ENCODE measurements at places on chromosomes 11 and 22.

- DNase-seq: no peak
Measured at GRCh38 chr11:65661599-65662246, 993 bp downstream of the RELA start.

GRCh38 chr11:57191311-57192219 is 9.8 kb downstream of the LRRC55 start:
- DNase-seq: no peak

GRCh38 chr11:76455931-76456330 is 11.1 kb downstream of the EMSY start:
- DNase-seq: no peak

- DNase-seq: no peak
Measured at GRCh38 chr11:95135155-95135554, 45.5 kb downstream of the ENDOD1 start.

GRCh38 chr11:130772266-130773227 is 143.7 kb downstream of the SNX19 start:
- DNase-seq: no peak

DNA sequence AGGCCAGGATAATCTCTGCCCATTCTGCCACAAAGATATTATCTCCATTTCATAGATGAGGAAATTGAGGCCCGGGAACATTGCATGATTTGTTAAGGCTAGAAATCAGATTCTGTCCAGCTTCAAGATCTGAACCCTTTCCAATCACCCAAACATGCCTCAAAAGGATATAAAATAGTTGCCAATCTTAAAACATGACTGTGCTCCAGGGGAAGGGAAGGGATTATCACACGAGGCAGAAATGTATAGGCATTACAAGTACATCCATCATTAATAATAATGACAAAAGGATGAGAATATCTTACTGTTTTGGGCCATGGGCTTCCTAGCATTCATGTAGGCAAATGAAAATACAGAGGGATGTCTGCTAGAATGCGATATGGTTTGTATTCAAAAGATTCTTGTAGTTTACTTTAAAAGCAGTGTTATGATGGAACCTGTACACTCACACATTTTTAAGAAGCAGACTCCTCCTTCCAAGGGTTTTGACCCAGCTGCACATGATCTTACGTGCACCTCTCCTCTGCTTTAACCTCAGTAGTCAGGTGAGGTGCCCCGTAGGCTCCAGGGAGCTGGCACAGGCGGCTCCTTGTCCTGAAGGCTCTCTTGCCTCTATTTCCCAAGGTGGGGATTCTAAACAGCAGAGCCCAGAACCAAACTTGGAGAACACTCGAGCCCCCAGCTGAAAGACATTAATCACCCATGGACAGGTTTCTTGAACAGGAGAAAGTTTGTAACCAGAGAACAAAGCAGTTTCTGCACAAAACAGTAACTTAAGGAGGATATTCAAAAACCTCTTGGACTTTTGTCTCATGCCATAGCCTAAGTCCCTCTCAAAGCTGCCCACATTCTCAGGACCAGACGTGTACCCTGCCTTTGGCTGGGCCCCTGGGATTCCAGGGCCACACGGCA is 36.0 kb downstream of the PARVA start:
- no peak for DNase-seq

DNA sequence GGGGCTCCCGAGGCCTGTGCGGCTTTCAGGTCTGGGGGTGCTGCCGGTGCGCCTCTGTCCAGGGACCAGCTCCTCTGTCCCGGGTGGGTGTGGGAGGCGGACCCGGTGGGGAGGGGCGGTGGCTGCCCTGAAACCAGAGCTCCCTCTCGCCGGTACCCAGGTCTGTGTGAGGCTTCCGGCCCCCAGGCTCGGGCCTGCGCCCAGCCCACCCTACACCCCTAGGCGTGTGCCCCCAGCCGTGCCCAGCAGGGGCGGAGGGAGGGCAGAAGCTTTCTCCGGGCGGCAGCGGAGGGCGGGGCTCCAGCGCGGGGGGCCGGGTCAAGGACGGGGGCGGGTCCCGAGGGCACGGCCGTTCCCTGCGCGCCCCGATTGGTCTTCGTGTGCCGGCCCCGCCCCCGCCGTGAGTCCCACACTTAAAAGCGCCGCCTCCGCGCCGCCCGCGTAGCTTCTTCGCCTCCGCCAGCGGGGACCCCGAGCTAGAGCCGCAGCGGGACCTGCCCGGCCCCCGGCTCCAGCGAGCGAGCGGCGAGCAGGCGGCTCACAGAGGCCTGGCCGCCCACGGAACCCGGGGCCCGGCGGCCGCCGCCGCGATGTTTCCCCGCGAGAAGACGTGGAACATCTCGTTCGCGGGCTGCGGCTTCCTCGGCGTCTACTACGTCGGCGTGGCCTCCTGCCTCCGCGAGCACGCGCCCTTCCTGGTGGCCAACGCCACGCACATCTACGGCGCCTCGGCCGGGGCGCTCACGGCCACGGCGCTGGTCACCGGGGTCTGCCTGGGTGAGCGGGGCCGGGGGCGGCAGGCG is 616 bp downstream of the PNPLA2 start:
- peak; percentile 84 for DNase-seq

- no peak for DNase-seq
Measured at GRCh38 chr11:123330948-123331347, 99.1 kb upstream of the GRAMD1B start.

- DNase-seq: no peak
Measured at GRCh38 chr22:45799291-45799690, 127.7 kb downstream of the ATXN10 start.

GRCh38 chr22:19394274-19395050 is 37.1 kb downstream of the HIRA start:
- DNase-seq: no peak

- peak; percentile 54 for DNase-seq
Measured at GRCh38 chr11:57368106-57368844, 12.7 kb downstream of the PRG3 start.

- peak; percentile 47 for DNase-seq
Measured at GRCh38 chr11:35792148-35792845, 129.7 kb downstream of the TRIM44 start.

GRCh38 chr22:25919452-25919851 is 177.5 kb downstream of the MYO18B start:
- DNase-seq: peak; percentile 76

DNA sequence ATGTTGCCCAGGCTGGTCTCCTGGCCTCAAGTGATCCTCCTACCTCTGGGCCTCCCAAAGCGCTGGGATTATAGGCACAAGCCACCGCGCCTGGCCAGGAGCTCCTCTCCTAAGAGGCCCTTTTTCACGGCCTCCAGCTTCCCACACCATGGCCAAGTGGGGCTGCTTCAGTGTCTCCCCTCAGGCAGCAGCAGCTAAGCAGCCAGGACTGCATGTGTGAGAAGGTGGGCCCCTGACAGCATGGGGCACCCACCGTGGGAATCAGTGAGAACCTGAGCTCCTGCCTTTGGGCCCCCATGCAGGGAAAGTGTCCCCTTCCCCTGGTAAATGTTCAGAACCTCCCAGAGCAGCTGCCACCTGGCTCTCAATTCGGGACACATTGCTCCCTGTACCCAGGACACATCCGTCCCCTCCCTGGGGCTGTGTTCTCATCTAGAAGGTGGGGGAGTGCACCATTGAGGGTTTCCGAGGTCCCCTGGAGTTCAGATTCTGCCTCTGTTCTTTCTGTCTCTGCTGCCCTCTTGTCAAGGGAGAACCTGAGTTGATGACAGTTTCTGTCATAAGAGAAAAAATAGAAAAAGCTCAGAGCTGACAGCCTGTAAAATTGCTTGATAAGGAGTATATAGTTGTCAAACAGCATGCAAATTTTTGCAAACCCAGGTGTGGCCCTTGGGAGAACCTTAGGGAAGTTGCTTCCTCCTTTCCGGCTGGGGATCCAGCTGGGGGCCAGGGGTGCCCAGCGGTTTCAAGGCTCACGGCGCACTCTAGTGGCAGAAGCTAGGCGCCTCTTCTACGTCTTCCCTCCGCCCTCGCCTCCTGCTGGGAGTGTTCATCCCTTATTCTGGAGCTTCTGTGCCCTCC is 29.7 kb downstream of the FAM83F start:
- DNase-seq: peak; percentile 57

GRCh38 chr22:26580240-26580962 is 9.5 kb downstream of the TPST2 start:
- no peak for DNase-seq

- DNase-seq: no peak
Measured at GRCh38 chr11:2527621-2528291, 82.9 kb downstream of the KCNQ1 start.

GRCh38 chr11:86152901-86153300 is 84.0 kb upstream of the PICALM start:
- no peak for DNase-seq

- DNase-seq: peak; percentile 68
Measured at GRCh38 chr11:46826310-46827044, 19.6 kb downstream of the CKAP5 start.

- no peak for DNase-seq
Measured at GRCh38 chr11:117230286-117230961, 1.4 kb downstream of the PCSK7 start.

DNA sequence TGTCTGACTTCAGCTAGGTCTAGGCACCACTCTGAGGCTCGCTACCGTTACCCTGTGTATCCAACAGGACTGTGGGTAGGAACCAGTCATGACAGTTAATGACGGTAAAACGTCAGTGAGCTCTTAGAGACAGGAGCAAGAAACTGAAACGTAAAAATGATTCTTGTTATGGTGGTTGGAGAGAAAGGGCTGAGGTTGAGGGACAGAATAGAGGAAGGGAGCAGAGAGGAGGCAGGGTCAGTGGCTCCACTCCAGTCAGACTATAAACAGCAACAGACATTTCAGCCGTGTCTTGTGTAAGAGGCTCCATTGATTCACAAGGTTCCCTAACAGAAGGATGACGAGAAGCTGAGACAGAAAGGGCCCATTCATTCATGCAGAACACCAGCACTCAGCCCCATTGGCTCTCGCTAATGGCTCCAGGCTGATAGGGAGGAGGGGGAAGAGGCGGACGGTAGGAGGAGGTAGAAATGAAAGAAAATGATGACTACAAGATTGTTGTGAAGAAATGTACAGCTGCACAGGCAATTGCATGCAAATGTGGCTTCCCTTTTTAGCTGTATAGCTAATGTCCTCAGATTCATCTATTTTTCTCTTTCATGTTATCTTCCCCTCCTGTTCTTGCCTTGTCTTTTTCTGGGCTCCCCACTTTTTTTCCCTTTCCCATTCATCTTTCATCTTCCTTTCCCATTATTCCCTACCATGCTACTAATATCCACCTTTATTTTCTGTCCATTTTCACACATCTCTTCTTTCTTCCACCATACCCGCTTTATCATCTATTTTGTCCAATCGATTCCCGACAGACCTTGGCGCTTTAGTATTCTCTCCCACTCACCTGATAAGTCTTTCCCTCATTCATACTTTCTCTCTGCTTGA is 34.3 kb downstream of the ETS1 start:
- DNase-seq: no peak

- no peak for DNase-seq
Measured at GRCh38 chr22:48823941-48824340, 1003.7 kb downstream of the BRD1 start.

DNA sequence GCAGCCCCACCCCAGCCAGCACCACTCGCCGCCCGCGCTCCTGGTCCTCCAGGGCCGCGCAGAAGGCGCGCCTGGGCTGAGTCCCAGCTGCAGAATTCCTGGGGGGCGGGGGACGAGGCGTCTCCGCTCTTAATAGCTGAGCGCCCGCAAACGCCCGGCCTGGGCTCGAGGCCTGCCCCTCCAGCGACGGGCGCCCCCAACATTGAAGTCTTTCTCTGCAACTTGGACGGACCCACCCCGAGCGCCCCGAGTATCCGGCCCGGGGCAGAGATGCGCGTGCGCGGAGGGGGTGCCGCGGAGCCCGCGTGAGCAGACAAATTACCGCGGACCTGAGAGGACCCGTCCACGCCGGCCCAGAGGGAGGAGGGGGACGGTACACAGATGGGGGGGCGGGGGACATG is 6.7 kb upstream of the SYT7 start:
- no peak for DNase-seq

GRCh38 chr22:50174382-50175190 is 4.1 kb downstream of the PANX2 start:
- no peak for DNase-seq

DNA sequence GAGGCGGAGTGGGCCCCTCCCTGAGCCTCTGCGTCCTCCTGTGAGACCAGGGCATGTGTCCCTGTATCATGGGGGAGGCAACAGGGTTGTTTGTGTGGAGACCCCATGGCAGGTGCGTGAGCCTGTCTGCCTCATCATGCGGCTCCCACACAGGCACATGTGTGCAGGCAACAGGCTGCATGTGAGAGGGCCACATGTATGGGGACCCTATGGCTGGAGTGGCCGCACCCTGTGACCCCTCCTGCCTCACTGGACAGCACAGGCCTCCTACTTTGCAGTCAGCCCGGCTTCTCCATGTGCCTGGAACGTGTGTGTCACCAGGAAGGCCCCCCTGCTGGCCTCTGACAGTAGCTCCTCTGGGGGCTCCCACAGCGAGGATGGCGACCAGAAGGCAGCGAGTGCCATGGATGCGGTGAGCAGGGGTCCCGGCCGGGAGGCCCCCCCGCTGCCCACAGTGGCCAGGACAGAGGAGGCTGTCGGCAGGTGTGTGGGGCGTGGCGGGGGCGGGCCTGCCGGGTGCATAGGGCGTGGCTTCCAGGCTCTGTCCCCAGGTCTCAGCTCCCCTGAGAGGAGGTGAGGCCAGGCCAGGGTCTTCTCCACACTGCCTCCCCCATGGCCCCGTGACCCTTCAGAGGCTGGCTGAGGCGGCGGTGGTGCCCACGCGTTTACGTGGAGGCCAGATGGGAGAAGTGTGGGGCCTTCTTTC is 34.1 kb downstream of the SBF1 start:
- no peak for DNase-seq

- DNase-seq: peak; percentile 1
Measured at GRCh38 chr22:22748297-22748743, 103.9 kb downstream of the GGTLC2 start.

GRCh38 chr11:18756889-18757288 is 30.9 kb upstream of the IGSF22 start:
- DNase-seq: no peak

DNA sequence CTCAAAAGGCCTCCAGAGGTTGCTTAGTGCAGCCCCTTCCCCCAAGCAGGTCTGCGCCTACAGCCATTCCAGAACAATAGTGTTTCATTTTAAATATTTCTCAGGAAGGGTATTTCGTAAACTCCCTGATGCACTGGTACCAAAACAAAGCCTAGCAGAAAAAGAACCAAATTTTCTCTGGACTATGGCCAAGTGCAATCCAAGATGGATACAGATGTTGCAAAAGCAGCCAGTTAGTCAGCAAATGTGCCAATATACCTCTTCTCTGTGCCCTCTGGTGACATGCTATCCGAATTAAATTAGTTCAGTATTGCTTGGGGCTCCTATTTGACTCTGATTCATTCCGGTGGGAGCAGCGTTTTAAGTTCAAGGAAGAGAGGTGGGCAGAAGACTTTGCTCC is 247.8 kb downstream of the NTM start:
- no peak for DNase-seq

DNA sequence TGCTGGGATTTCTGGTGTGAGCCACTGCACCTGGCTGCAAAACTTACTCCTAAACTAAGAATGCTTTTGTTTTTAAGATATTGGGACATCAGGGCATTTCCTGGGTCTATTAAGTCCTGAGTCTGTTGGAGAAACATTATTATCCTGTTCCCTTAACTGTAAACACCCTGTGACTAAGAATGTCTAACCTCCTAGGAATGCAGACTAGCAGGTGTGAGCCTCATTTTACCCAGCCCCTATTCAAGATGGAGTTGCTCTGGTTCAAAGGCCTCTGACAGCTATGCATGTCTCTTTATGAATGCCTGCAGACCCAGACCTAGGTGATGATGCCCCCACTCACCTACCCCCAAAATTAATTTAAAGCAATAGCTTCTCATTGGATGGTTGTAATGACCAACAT is 46.2 kb downstream of the DEPDC5 start:
- no peak for DNase-seq
